Skeletal muscle cell (primary cell): ENCODE measurements at places on chromosomes 12 and 14.

DNA sequence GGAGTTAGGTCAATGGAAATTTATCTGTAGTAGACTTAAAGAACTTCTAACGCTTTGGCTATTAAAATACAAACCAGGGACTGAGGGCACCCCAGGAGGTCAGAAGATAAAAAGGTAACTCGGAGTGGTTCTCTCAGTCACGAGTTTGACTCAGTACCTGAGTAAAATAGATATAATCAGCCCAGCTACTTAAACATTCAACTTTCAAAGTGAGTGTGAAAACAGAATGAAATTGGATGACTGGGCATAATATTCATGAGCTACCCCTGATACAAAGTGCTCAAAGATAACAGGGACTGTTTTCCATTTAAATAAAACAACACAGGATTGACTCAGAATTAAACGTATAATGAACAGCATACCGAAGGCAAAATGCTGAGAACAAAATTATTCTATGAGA is 75.0 kb downstream of the FOXN3 start:
- no peak for DNase-seq

- DNase-seq: no peak
These were observed 38.7 kb downstream of the TTC8 start for GRCh38 chr14:88863167-88863566.

GRCh38 chr14:91884664-91885063 is 17.3 kb upstream of the TC2N start:
- DNase-seq: no peak

DNA sequence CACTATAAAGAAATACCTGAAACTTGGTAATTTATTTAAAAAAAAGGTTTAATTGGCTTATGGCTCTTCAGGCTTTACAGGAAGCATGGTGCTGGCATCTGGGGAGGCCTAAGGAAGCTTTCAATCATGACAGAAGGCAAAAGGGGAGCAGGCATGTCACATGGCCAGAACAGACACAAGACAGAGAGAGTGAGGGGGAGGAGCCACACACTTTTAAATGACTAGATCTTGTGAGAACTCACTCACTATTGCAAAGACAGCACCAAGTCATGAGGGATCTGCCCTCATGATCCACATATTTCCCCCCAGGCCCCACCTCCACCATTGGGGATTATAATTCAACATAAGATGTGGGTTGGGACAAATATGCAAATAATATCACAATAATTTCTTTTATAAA is 355.6 kb downstream of the DAD1 start:
- DNase-seq: no peak

GRCh38 chr12:127531542-127531941 is 735.4 kb upstream of the TMEM132C start:
- DNase-seq: no peak

GRCh38 chr12:104234926-104235499 is 19.4 kb downstream of the TXNRD1 start:
- DNase-seq: no peak

- DNase-seq: no peak
These were observed 91.8 kb downstream of the PLXNC1 start for GRCh38 chr12:94240171-94240570.

DNA sequence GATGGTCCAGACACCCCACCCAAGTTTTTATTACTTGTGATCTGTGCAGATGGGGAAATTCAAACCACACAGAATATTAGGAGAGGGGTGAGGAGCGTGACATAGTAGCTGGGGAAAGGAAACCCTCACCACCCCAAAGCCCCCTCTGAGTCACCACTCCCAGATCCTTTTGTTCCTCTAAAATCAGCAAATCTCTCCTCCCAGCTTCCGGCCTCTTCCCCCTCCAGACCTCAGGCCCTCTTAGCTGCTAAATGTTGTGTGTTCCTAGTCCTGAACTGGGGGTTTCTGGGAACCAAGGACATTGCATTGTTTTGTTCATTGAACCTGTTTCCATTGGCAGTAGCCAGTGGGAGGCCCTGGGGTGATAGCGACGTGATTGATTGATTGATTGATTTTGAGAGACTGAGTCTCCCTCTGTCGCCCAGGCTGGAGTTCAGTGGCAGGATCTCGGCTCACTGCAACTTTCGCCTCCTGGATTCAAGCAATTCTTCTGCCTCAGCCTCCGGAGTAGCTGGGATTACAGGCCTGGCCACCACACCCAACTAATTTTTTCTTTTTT is 5.9 kb upstream of the ORAI1 start:
- no peak for DNase-seq

DNA sequence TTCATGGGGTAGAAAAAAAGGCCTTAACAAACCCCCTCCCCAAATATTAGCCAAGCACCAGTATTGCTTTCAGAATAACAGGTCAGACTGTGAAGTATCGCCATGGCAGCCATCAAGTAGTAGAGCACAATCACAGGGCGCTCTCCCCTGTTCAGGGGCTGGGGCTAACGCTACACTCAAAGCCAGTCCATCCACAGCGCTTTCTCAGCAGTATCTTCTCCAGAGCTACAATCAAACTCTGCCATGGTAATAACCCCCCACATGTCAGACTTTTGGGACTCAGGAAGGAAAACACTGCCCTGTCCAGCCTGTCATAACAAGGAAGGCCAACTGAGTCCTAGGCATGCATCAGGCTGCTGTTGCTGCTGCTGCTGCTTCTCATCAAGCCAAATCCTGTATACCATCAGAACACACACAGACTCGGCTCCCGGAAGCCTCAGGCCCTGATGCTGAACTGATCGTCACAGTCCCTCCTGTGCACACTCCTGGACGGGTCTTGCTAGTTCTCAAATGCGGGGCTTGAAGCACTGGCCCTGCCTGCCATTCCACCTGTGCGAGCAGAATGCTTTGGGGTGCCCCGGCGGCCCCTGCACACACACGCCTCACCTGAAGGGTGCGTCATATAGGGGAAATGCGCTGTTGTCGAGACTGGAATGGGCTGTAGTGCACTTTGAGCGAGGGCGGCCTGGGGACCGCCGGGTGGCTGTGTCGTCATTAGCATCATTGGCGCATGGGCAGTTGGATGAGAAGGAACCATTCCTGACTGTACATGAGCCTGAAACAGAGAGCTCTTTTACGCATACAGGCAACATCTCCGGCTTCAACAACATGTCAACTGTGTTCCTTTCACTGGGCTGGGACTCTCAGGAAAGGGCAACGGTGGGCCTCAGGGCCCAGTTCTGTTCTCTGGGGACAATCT is 47.6 kb downstream of the SH2B3 start:
- no peak for DNase-seq

GRCh38 chr12:101743242-101743641 is 4.0 kb upstream of the SYCP3 start:
- DNase-seq: no peak

- DNase-seq: peak; percentile 60
These were observed 98.5 kb upstream of the PLEKHA5 start for GRCh38 chr12:19031032-19031431.

GRCh38 chr14:65101631-65102440 is 481 bp downstream of the MAX start:
- no peak for DNase-seq

DNA sequence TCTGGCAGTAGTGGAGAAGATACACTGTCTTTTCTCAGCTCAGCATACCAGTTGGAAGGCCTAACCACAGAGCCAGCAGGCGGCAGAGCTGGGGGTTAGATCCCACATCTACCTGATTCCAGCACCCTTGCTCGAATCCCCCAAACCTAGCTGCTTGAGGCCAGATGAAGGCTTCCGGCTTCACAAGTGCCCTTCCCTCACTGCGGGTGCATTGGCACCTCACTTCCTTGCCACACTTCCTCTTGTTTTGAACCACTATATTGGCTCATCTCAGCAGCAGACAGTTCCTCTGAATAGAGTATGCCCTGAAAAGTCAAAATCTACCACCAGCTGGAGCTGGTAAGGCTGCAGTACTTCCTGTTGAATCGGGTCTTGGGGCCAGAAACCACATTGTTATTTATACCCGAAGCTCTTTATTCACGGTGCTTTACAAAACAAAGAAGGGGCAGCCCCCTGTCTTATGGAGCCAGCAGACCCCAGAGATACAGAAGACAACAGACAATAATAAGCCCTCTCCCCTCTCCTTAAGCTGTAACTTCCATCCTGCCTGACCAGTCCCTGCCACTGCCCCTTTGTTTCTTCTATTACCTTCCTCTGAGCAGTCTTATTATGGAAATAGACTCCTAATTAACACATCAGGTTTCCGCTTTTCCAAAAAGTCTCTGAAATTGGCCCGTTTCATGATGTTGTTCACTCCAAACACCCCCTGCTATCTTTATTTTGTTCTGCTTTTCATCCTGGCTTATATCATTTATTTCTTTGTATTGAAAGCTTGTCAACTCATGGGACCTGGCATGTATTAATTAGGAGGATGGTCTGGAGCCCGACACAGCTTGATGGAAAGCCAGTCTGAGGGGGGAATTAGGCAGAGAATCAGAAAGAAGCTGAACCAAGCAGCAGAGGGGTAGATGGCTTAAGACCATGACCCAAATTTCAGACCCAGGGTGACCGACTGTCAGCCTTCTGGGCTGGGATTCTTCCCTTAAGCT is 233.5 kb downstream of the EFCAB11 start:
- no peak for DNase-seq

DNA sequence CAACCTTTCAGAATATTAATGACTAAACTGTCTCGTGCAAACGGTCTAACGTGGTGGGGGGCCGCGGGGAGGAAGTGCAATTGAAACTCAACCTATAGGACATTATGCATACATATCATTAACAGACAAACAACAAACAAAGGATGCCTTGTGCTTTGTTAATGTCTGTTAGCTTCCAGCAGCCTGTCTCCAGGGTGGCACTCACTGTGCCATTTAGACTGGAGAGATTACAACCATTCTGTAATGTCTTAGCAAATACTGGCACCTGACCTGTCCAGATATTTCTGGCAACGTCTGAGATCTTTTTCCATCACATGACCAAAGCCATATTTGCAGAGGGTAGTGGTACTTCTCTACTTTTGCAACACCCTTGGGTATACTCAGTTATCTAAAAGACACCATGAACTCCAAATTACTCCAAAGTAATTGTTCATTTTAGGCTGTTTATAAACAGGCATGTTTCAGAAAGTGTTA is 11.6 kb downstream of the BHLHE41 start:
- DNase-seq: no peak

- no peak for DNase-seq
These were observed 716.3 kb upstream of the MDGA2 start for GRCh38 chr14:48391661-48392060.

GRCh38 chr12:67241482-67241881 is 27.7 kb upstream of the CAND1 start:
- DNase-seq: peak; percentile 5

DNA sequence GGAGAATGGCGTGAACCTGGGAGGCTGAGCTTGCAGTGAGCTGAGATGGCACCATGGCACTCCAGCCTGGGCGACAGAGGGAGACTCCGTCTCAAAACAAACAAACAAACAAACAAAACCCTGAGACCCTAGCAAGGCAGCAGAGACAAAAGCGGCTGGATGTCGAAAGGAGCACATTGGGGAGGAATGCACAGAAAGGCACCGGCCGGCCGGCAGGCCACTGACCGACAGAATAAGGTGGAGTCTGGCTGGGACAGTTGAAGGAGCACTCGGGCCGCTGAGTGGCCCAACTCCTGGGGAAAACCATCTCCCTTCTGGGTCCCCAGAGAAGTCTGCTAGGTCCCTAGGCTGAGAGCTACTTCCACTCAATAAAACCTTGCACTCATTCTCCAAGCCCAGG is 256.2 kb downstream of the KIF21A start:
- DNase-seq: no peak
